ENCODE measurements at places on chromosomes 5 and 9.

DNA sequence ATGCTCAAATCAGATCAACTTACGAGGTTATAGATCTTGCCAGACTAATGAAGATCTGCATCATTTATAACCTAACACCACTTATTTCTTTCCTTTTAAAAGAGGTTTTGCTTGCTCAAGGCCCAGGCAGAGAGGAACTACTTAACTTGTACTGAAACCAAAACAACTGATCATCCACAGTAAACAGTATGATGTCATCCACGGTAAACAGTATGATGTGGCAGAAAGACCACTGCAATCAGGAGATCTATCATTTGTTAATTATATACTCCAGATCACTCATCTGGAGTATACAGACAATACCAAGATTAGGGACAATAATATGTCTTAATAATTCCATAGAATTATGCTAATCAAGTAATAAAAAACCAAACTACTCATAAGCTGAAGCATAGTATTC lies 116.8 kb downstream of the ADAMTS6 start:
- DNase-seq = no peak

DNA sequence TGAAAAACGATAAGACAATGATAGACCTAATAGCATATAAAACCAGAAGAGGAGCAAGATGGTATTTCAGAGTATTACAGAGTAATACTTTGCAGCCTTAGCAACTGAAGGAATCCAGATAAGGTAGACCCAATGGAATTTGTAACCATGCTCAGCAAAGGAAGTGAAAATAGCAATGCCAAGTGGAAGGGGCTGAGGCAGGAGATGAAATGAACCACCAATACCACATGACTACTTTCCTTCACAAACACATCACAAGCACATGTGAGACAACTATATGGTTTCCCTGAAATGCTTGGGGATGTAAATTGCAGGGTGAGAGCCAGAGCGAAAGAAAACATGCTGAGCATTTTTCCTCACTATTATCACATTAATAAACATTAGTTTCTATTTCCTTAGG lies 79.8 kb upstream of the MELK start:
- no peak for DNase-seq

DNA sequence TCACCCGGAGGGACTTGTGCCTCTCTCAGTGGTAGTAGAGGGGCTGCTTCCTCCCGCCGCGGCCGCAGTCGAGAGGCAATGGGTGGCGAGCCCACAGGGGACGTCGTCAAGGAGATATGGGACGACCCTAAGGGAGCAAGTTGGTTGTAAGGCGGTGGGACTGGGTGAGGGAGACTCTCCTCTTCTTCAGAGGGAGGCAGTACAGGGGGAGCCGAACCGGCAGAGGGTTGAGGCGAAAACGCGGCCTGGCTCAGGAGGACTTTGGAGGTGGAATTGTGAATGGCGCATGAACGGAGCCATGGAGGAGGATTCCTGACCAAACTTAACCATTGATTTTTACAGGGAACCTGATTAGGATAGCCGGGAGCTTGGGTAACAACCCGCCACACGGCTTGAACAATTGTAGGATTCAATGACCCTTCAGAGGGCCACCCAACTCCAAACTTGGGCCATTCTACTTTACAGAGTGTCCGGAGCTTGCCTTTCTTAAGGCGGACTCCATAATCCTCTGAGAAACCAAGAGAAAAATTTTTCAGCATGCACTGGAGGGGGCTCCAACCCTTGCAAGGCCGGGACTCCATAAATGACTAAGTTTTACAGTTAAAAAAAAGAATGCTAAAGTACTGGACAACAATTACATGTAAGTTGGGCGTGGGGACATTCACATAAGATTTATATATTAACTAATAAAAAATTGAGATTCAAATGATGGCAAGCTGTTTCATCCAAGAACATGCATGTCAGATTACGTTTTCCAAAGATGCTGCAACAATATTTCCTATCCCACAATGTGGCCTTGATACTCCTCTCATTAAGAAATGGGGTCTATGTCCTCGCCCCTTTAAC lies 19.4 kb upstream of the RHOBTB3 start:
- no peak for DNase-seq

GRCh38 chr9:105355781-105356180 lies 92.1 kb upstream of the FSD1L start:
- DNase-seq = no peak

- DNase-seq = no peak
Observed at GRCh38 chr5:84861306-84861705, 476.6 kb upstream of the EDIL3 start.

DNA sequence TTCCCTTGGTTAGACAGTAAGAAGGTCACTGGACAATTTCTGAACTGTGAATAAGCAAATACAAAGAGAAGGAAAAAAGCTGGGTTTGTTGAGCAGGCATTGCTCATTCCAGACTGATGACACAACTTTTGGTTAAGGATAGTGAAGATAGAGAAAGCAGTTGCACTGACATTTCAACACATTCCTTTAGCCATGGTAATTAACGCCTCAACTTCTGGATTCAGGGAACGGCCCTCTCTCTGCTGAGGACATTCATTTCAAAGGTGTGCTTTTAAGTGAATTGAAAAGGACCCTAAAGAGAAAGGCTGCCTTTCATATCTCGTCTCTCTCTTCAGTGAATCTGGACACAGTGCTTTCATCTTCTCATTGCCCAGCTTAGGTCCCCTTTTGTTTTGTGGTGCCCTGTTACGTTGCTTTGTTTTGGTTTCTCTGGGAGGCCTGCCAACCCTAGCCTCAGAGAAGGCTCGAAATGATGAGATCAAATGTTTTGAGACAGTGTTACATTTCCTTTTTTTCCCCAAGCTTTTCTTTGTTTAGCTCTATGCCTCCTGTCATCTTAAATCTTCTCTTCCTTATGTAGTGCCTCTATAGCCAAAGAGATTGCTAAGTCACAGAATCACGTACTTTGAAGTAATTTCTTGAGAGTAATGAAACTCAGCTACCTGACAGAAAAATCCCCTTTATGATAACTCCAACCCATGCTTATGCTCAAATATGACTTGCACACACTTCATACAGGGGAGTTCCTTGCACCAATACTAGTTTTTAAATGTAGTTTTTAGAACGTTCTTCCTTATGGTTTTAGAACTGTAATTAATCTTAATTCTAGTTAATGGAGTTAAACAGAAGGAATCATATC lies 94.4 kb upstream of the IFNE start:
- peak; percentile 96 for DNase-seq

DNA sequence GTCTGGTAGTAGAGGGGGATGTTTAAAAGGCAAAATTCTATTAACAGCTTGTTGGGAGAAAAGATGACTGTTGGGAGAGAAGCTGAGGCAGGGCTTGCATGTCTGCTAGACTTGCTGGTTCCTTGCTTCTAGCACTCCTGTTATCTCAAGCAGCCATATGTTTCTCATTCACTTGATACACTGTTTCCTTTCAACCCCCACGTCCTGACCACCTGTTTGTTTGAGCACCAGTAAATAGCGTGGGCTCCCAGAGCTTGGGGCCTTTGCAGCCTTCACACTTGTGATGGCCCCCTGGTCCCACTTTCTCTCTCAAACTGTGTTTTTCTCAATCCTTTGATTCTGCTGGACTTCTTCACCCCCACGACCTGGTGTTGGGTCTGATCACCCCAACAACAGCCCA lies 111.7 kb upstream of the TMEM161B start:
- DNase-seq = no peak

GRCh38 chr9:2778816-2779215 lies 61.5 kb downstream of the KCNV2 start:
- DNase-seq = no peak

DNA sequence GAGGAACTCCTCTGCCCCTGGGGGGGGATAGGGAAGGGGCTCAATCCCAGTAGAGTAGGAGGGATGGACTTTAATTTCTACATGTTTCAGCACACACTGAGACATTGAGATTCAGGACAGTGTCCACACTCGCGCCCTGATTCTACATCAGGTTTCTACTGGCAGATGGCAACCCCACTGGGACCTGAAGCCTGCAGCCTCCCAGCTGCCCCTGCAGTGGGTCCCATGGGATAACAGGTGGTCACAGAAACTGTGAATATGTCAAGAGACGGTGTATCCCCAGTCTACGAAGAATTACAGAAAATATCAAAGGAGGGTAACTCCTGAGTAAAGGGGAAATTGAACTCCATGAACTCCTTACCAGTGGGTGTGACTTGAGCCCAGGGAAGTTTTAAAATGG lies 2.4 kb upstream of the TERT start:
- DNase-seq = no peak

GRCh38 chr9:33843312-33843961 lies 26.5 kb downstream of the UBE2R2 start:
- DNase-seq = no peak

GRCh38 chr9:136233868-136234267 lies 11.7 kb downstream of the QSOX2 start:
- no peak for DNase-seq

DNA sequence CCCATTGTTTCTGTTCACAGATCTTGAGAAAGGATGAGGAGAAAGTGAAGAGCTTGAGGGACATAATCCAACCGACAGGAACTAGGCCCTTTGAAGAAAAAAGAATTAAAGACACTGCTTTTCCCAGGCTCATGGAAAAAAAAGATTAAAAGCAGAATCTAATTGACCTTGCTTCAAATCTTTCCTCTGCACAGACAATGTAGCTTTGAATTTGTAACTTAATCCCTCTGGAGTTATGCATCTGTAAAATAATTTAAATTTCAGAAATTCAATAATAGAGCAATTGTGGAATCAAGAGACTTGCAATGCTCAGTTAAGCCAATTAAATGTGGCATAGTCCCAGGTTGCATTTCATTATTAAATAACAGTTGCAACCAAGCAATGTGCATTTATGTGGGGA lies 64.6 kb downstream of the SVEP1 start:
- no peak for DNase-seq

DNA sequence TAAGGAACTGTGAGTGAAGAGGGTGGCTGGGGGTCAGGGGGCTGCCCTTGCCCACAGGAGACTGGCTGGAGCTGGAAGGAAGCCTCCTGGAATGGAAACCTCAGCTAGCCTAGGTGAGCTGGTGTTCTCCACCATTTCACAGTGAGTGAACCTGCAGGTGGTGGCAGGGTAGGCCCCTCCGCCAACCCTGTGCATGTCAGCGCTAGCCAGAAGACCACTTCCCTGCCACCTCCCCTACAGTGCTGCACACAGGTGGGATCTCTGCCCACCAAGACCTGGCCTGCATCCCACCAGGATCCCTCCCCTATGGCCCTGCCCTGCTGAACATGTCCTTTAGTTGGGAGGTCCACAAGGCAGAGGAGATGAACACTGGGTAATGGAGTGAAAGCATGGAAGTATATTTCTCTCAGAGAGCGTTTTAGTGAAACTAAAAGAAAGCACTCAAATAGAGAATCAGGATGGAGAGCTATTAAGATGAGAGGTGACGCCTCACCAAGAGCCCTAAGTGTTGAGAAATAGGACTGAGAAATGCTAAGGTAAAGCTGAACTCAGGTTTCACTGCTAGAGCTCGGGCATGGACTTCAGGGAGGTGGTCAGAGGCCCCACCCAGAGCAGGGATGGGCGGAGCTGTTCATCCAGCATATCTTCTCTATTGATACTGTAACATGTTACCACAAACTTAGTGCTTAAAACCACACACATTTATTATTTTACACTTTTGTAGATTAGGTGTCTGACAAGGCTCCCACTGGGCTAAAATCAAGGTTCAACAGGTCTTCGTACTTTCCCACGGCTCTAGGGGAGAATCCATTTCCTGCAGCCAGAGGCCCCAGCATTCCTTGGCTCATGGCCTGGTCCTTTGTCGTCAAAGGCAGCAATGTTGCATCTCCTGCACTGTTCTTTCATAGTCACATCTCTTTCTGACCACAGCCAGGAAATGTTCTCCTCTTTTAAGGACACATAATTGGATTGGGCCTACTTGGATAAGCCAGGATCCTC lies 83.2 kb downstream of the DIRAS2 start:
- DNase-seq = no peak

GRCh38 chr5:88940713-88941112 lies 57.7 kb upstream of the MEF2C start:
- DNase-seq = no peak

DNA sequence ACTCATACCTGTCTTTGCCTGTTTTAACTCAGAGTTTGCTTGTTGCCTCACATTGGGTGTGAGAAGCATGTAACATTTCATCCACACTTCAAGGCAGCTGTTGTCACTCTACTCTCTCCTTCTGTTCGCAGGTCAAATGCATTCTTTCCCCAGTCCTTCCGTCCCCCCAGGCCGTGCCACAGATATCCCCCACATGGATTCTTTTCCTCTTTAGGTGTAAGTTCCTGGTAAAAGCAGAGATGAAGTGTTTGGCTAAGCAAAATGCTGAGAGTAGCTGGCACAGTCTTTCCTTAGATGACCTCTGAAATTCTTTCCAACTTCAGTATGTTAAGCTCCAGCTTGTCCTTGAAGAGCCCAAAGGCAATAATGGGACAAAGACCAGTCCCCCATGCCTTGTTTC lies 328.2 kb downstream of the SLIT3 start:
- no peak for DNase-seq

DNA sequence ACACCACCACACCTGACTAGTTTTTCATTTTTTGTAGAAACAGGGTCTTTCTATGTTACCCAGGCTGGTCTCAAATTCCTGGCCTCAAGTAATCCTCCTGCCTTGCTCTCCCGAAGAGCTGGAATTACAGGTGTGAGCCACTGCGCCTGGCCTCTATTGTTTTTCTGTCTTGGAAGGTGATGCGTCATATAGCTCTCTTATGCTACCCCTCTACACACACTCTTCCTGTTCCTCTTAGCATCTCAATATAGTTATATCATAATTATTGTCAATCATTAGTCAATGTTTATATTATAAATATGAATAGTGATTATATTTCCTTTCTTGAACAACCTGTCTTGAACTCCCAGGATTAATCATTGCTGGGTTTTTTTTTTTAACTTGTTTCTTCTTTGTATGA lies 7.3 kb downstream of the PKD2L2 start:
- no peak for DNase-seq

DNA sequence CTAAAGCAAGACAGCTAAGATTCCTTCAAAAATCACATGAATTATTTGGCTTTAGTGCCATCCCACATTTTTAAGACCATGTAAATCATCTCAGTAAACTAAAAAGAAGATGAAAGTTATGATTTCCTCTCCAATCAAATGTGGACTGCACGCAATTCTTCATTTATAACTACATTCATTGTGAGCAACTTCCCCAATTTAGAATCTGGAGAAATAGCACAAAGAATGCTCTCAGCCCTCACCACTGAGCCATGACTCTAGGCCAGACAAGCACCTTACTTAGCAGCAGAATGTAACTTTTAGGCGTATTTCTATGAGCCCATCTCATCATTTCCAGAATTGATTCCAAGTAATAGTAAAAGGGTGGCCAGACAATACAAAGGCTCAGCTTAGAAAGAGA lies 616.6 kb downstream of the TLE1 start:
- DNase-seq = no peak

DNA sequence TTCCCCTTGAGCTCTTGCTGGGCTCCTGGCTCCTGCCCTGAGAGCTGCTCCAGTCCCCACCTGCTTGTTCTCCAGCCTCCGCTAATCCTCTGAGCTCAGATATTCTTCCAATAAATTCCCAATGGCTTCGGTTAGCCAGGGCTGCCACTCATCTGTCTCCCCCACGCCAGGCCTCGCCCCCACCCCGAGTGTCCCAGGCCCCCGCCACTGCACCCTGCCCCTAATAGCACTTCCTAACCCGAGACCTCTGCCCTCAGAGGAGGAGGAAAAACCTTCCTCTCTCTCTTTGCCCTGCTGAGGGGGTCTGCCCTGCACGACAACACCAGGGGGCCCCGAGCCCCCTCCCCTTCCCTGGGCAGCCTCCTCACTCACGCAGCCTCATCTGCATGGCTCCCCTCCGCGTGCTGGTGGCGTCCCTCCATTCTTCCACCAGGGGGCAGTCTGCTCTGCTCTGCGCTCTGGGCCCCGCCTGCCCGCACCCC lies 5.4 kb upstream of the LCN15 start:
- no peak for DNase-seq

Measured in fibroblast of upper back skin (primary cell).